ENCODE measurements at places on chromosomes 1 and 21. TPM values are rescaled to one million over a fixed set of nuclear protein-coding genes. Genes with fewer than 3 reads are reported as not detected.

DNA sequence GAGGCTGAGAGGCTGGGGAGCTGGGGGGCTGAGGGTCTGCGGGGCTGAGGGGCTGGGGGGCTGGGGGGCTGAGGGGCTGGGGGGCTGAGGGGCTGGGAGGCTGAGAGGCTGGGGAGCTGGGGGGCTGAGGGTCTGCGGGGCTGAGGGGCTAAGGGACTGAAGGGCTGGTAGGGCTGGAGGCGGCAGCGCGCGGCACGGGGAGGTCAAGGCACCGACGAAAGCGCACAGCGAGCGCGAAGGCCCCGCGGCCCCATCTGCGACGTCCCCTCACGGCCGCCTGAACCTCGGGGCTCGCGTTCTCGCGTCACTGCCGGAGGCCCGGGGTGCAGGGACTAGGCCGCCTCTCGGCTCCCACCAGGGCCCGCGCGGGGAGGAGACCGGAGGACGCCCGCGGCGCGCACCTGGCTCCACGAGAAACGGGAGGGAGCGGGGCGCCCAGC lies 356 bp downstream of the INTS11 start:
- no peak for DNase-seq

GRCh38 chr21:15895142-15896106 lies 165.6 kb downstream of the USP25 start:
- DNase-seq, result no peak

- DNase-seq, result no peak
Observed at GRCh38 chr1:91007827-91008226, 14.0 kb downstream of the ZNF644 start.

GRCh38 chr1:74480068-74480467 lies 32.3 kb downstream of the LRRC53 start:
- no peak for DNase-seq

DNA sequence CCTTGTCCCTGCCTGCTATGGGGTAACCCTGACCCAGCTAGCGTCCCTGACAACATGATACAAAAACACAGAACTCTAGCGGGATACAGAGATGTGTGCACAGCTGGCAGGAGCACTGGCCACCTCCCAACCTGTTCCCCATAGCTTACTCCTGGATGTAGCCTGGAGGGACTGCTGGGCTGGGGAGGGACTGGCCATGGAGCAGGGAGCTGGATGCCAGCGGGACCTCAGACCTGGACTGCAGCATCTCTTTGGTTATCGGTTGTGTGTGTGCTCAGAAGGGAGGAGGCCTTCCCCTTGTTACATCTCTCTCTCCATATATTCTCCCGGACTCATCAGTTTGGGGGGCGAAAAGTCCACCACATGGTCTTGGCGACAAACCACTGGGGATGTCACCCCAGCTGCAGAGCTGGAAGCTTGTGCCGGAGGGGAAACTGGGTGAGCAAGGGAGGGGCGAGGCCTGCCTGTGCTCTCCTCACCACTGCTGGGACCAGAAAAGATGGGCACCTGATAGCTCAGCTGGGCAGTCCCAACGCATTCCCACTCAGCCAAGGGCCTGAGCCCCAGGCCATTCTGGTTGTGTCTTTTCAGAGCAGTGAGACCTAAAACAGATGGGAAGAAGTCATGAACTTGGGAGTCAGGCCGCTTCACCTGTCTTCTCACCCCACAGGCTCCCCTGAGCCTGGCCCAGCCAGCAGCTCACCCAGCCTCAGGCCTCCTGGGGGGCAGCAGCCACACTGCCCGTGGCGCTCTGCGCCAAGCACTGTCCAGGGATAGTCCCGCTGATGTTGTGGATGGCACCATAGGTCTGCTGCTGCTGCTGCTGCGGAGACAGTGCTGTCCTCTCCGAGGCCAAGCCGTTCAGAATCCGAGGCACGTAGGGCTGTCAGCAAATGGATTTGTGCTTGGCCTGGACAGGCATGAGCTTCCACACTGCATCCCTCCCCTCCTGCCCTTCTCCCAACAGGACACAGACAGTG lies 35.6 kb downstream of the TMEM63A start:
- DNase-seq, result no peak

The SLC6A17 gene
- total RNA-seq, result 0.84 TPM

The RBBP4 gene
- total RNA-seq, result 244 TPM

Measured in dermis blood vessel endothelial cell (primary cell).